Fibroblast of upper back skin (primary cell): ENCODE measurements at places on chromosomes 12 and 14.

GRCh38 chr12:20314328-20314727, 54.0 kb upstream of the PDE3A start:
- DNase-seq, result peak; percentile 85

DNA sequence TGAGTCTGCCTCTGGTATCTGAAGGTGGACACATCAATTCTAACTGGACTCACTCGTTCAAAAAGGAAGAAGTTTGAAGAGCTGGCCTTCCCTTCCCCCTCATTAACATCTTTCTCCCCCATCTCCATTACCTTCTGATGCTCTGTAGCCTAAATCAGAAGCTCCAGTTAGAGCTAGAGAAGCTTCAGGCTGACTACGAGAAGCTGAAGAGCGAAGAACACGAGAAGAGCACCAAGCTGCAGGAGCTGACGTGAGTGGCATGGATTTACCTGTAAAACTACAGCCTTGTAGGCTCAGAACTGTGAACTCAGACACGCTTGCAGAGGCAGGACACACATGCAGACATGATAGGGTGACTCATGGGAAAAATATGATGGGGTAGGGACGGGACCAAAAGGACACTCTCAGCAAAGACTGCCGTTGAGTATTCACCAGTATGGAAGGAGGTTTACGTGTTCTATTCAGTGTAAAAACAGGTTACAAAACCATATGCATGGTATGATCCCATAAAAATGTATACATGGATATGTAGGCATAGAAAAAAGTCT, 14.3 kb upstream of the PIP4K2C start:
- DNase-seq, result no peak

DNA sequence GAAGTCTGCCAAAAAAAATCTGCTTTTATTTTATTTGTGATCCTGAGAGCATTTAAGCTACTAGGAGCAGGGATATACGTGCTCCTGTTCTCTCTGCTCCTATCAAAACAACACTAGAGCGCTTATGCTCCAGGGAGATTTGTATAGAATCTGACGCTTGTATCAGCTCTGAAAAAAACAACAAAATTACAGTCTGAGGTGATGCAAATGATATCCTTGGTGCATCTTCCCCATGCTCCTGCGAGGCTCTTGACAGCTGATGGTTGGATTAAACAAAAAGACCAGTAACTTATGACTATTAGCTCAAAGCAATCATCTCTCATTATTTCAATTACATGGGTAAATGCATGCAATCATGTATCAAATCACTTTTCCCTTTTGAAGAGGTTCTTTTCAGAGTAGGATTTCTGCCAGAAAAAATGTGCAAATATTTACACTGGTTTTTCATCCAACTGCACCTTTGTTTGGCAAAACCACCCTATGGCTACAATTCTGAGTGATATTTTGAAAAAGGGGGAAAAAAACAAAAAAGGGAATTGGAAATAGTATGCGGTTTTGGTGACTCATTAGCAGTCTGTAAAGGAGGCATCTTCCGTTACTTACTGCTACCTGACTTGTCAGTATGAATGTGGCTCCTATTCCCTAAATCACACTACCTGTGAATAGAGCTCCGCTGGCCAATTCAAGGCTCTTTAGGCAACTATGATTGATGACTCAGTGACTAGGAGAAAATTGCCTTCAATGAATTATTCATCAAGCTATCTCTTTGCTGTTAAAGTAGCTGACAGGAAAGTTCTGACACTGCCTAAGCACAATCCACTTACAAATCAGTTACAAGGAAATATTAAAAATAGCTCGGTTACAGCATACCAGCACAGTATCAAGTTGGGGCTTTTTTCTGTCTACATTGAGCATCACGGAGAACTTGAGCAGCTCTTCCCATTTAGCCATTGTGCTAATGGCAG, 450.0 kb downstream of the FOXG1 start:
- no peak for DNase-seq

- DNase-seq, result no peak
These were observed 94.7 kb upstream of the GSC start for GRCh38 chr14:94864387-94865195.

DNA sequence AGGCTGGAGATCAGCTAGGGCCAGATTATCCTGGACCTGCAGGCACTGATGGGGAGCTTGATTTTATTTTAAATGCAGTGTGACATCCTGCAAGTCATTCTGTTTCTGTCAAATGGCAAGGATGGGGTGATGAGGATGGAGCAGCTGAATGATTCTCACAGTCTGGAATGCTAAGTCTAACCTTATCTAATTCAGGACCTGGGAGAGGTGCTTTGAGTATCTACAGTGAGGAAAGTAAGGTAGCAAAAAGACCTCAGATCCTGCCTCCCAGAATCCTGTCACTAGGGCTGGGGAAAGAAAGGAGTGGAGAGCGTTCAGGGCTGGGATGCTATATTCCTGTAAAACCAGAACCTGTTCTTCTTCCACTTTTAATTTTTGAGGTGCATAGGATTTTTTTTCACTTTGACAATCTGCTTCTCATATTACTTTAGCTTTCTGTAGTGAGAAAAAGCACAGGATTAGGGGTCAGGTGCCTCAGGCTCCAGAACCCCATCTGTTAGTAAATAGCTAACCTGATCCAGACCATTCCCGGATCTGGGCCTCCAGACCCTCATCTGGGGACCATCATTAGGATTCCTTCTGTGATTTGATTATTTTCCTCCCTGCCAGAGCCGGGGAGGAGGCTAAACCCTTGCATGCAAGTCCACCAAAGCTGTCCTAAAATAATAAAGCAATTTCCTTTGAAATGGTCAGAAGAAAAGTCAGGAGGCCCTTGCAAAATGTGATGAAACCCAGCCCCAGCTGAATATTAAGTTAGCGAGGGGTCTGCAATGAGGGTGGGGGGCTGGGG, 54.7 kb downstream of the ASCL1 start:
- DNase-seq, result no peak
